Stimulated activated naive CD8-positive, alpha-beta T cell treated with anti-CD3 and anti-CD28 coated beads, Interleukin-15, amount 100 ng/mL, for 72 hours (primary cell): ENCODE measurements at places on chromosomes 2 and 18.
A peak's percentile ranks its signal among the peaks of the same experiment; 100 is the strongest.

GRCh38 chr2:200533754-200534153, 7.7 kb downstream of the SGO2 start:
- no peak for DNase-seq

GRCh38 chr2:64219149-64219548, 74.9 kb upstream of the PELI1 start:
- DNase-seq: no peak

- no peak for DNase-seq
Measured at GRCh38 chr2:26313446-26313845, 32.5 kb upstream of the SELENOI start.

GRCh38 chr18:48297139-48297538, 112.0 kb downstream of the ZBTB7C start:
- no peak for DNase-seq

- no peak for DNase-seq
Measured at GRCh38 chr2:104744537-104744936, 109.4 kb upstream of the POU3F3 start.

- no peak for DNase-seq
Measured at GRCh38 chr2:127953128-127953718, 67.5 kb upstream of the AMMECR1L start.

- peak; percentile 74 for DNase-seq
Measured at GRCh38 chr2:231687133-231687852, 21.0 kb upstream of the PTMA start.

GRCh38 chr2:29583104-29583503, 338.3 kb downstream of the ALK start:
- DNase-seq: no peak

- no peak for DNase-seq
Measured at GRCh38 chr2:10688921-10689807, 611 bp downstream of the NOL10 start.

- no peak for DNase-seq
Measured at GRCh38 chr2:118106926-118107325, 18.7 kb downstream of the INSIG2 start.

GRCh38 chr18:28147674-28148171, 29.2 kb downstream of the CDH2 start:
- no peak for DNase-seq

GRCh38 chr2:78978340-78978739, 47.2 kb upstream of the REG3G start:
- no peak for DNase-seq

DNA sequence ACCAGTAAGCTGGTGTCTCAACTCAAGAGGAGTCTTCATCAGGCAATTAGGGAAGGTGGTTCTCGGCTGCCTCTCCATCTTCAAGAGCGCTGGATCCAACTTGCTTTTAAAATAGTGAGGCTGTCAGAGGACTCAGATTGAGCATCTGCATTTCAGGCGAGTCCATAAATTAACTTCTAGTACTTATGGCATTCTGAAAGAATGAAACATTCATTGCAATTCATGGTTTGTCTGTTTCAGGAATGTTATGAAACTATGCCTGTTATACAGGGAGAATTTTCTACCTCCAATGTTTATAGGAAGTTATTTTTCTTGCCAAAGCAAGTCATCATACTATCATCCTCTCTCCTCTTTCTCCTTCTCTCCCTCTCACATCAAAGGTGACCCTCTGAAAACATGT, 883.2 kb downstream of the SLC4A3 start:
- DNase-seq: no peak

DNA sequence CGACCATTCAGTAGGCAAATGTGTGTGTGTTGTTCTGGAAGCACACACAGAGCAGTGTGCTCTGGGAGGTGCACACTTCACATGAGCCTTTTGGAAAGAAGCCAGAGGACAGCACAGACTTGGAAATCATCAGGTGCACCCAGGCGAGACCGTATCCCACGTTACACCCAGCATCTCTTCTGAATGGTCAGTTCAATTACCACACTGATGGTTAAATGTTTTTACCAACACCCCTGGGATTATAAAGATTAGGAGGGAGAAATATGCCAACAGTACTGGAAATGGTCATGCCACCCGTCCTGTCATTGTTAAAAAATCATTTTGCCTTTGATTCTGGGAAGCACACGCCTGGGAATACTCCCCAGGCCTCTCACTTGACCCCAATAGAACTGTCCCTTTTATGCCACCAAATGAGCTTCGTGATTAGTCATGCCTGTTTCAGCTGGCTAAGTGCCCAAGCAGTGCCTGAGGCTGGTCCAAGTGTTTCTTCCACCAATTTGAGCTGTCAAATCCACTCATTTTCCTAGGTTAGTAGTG, 183.7 kb downstream of the NRP2 start:
- DNase-seq: no peak

- no peak for DNase-seq
Measured at GRCh38 chr2:163812926-163813520, 77.2 kb upstream of the FIGN start.

GRCh38 chr2:231318436-231318835, 77.1 kb upstream of the B3GNT7 start:
- DNase-seq: no peak

DNA sequence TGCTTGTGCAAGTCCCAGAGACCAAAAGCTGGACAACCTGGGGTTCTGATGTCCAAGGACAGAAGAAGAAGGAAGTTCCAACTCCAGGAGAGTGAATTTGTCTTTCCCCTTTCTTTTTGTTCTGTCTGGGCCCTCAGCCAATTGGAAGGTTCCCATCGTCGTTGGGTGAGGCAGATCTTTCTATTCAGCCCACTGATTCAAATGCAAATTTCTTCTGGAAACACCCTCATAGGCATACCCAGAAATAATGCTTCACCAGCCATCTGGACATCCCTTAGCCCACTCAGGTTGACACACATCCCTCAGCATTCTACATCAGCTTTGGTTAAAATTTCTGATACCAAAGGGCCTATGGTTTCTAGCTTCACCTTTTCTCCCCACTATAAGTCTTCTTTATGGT, 156.5 kb downstream of the SP3 start:
- DNase-seq: no peak

DNA sequence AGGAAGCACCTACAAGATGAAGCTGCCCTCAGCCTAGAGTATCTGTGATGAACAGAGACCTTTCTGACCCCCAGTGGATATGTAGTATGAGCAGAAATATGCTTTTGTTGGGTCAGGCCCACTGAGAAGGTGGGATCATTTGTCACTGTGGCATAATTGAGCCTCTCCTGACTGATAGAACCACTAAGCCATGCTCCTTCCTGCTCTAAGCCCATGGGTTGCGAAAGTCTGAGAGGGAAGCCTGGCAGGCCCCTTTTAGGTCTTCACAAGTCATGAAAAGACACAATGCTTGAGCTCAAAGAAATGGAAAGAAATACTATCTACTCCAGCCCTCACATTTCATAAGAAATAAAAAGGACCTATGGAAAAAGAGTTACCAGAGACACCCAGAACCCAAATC, 127.7 kb downstream of the TNS1 start:
- DNase-seq: no peak

- no peak for DNase-seq
Measured at GRCh38 chr2:152462779-152463178, 127.8 kb downstream of the FMNL2 start.

DNA sequence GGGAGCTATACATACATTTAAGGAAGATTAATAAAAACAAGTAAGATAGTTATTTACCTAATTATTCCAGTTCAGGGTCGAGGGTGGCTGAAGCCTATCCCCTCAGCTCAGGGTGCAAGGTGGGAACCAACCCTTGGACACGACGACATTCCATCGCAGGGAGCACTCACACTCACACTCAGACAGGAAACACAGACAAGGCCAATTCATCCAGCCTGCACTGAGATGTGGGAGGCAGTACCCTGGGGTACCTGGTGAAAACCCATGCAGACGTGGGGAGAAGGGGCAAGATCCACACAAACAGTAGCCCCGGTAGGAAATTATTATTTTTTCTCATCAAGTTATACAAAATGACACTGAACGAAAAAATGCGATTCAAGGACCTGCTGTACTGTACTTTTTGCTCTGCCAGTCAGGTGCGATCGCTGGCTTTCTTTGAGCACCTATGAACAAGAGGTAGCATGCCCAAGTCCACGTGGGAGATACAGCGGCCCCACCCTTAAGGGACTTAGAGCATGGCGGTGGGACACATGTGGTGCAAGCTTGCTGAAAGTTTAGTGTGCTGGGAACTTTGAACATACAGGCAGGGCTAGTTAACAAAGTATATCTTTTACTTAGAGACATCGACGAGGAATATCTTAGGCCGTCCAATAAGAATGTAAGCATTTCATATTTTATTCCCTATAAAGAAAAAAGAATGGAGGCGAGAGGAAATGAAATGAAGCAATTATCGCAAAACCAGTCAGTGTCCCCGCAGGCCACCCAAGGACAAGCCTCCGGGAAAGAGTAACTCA, 624 bp downstream of the METTL8 start:
- DNase-seq: peak; percentile 38

- DNase-seq: no peak
Measured at GRCh38 chr2:184834699-184835397, 236.5 kb downstream of the ZNF804A start.

GRCh38 chr18:46627136-46627535, 29.9 kb downstream of the LOXHD1 start:
- DNase-seq: no peak

GRCh38 chr2:70515938-70516337, 37.7 kb downstream of the TGFA start:
- DNase-seq: no peak

- DNase-seq: no peak
Measured at GRCh38 chr18:6837904-6838303, 108.4 kb downstream of the ARHGAP28 start.
